Stimulated activated CD4-positive, alpha-beta T cell treated with anti-CD3 and anti-CD28 coated beads, Interleukin-12 subunit alpha, Interleukin-12 subunit beta, amount 100 ng/mL, for 48 hours (primary cell): ENCODE measurements at places on chromosomes 2 and 18.

GRCh38 chr18:47166294-47166693 lies 9.9 kb downstream of the IER3IP1 start:
- no peak for DNase-seq

DNA sequence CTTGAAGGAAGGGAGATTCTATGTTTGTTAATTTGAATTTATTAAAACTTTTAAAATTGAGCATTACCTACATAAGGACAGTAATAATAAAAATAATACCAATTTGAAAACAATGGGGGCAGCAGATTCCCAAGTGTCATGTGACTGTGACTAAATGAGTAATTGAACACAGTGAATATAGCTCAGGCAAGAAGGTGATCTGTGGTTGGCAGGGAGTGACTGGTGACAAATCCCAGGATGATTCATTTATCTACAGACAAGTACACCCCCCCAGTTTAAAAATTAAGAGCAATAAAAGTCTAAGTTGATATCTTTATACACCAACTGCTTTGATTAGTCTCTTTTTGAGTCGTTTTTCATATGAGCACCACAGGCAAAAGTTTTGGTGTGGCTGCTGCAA lies 299.5 kb downstream of the ARHGAP15 start:
- no peak for DNase-seq

- DNase-seq, result no peak
Measured at GRCh38 chr2:209872675-209873074, 101.0 kb downstream of the UNC80 start.

GRCh38 chr18:57864615-57865121 lies 61.6 kb upstream of the ATP8B1 start:
- no peak for DNase-seq

DNA sequence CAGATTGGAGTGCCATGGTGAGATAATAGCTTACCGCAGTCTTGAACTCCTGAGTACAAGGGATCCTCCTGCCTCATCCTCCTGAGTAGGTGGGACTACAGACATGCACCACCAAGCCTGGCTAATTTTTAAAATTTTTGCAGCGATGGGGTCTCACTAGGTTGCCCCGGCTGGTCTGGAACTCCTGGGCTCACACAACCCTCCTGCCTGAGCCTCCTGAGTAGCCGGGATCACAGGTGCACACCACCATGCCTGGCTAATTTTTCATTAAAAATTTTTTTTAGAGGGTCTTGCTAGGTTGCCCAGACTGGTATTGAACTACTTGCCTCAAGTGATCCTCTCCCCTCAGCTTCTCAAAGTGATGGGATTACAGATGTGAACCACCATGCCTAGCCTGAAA lies 27.8 kb downstream of the RAB31 start:
- no peak for DNase-seq

- DNase-seq, result no peak
Measured at GRCh38 chr2:3488855-3489763, 30.2 kb downstream of the ADI1 start.

DNA sequence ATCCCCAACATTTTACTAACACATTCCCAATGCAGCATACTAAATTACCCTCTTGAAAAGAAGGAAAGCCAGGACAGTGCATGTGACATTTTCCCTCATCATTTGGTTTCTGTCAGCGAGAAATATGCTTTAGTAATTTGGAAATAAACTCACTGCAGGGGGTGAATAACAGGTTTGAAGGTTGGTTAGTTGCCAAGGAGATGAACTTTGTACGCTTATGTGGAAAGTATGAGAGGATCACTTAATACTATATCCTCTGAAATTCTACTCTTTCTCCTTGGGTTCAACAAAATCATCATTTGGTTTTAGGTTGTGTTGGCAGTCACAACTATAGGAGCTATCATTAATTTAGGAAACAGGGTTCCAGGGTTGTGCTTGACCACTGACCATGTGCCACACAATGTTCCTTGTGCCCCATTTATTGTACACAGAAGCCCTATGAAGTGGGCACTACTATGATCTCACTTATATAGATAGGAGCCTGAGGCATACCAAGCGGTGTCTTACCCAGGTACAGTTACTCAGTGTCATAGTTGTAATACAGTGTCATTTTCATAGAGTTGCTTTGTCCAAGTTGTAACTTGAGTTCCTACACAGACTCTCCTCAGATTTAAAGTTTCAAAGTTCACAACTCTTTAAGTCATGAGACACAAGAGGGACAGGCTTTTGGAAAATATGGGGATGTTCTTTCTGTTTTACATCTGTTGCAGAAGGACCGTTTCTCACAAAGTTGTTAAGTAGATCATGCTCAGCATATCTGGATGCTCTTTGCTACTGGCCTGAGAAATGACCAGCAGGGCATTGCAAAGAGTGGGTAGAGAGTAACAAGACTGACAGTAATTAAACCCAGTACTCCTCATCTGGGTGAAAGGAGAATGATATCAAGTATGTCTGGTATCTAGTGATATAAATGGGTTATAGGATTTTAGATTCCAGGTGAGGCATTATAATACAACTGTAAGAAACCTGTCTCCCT lies 91.8 kb downstream of the MAP4K4 start:
- DNase-seq, result no peak

DNA sequence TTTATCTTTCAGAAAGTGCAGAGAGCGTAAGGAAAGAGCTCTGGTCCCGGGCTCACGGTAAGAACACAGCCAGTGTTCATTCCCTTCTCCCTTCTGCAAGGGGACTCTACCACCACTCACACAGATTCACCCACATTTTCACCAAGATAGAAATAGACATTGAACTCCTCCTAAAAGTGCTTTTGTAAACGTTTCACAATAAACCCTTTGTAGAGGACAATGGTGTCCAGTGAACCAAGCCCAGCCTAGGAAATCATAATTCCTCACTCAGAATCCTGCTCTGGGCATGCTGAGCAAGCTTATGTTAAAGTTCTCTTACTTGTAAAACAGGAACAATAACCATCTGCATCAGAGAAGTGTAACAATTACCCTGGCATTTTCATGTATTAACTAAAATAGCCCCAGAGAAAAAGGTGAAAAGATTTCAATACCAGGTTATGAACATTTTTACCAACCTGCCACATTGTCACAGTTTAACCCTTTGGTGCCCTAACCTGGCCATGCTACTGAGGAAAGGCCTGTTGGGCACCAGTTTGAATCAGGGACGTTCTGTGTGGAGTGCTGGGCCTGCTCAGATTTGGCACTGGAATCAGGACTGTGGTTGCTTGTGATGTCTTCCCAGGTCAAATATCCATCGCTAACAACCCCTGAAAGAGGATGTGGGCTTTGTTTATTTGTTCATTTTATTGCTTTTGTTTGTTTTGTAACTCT lies 22.5 kb upstream of the NDUFV2 start:
- no peak for DNase-seq

GRCh38 chr2:10239561-10239967 lies 63.1 kb upstream of the HPCAL1 start:
- no peak for DNase-seq

DNA sequence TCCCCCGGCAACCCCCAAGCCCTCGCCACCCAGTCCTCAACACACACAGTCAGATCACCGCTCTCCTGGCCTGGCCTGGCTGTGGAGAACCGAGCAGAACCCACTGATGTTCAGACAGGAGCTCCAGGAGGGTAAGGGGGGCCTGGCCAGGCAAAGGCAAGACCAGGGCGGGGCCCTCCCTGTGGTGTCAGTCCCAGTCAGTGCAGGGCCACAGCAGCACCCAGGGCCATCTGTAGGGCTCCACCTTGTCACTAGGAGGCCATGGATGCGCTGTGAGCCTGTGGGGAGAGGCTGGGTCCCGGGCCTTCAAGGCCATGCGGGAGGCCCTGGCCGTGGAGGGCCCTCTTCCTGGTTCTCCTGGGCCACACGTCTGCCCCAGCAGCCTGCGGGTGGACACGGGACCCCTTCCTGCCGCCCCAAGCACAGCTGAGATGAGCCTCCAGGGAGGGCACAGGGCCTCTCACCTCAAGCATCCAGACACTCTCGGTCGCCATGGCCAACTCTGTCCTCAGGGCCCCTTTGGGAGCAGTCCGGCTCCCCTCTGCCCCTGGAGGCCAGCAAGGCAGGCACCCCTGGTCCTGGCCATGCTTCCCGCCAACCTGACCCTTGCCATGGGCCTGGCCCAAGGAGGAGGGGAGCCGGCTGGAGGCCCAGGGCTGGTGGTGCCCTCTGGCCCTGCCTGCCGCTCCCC lies 2.0 kb downstream of the ANO7 start:
- DNase-seq, result no peak

- DNase-seq, result no peak
Measured at GRCh38 chr18:80009661-80010550, 21.5 kb upstream of the TXNL4A start.

GRCh38 chr2:159145745-159146354 lies 140.7 kb downstream of the WDSUB1 start:
- DNase-seq, result no peak

DNA sequence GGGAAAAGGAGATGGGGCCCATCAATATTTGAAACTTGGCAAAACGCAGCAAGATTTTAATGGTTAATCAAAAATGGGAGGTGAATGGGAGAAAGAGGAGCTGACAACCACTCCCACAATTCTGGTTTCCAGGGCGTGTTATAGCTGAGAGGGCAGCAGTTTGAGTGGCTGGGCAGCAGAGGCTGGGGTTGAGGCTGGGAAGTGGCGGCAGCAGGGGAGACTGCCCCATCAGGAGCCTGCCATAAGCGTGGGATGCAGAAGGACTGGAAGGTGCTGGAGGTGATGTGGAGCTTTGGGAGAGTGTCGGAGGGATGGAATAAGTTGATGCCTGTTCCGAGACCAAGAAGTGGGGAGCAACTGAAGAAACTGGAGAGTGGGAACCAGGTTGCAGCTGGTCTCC lies 48.9 kb upstream of the SH3RF3 start:
- no peak for DNase-seq

- no peak for DNase-seq
Measured at GRCh38 chr2:86281066-86281700, 56.2 kb downstream of the REEP1 start.

- DNase-seq, result no peak
Measured at GRCh38 chr2:197986977-197987376, 182.6 kb downstream of the PLCL1 start.

GRCh38 chr2:105142239-105142638 lies 99.3 kb upstream of the GPR45 start:
- no peak for DNase-seq
